Stimulated activated CD4-positive, alpha-beta T cell treated with anti-CD3 and anti-CD28 coated beads, TNF-alpha, amount 100 ng/mL, for 1 hour (primary cell): ENCODE measurements at places on chromosomes 4 and X.

DNA sequence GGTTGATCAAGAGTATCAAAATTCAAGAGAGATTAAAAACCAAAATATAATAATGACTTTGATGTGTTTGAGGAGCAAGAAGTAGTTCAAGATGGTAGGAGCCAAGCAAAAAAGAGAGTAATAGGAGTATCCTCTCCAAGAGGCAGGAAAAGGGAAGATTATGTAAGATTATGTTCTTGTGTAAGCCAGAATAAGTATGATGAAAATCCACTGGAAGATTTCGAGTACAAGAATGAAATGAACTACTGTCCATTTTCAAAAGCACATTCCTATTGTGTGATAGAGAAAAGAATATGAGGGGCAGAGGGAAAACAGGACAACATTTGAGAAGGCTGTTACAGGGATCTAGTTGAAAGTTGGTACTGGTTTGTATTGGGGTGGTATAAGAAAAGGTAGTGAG lies 659.6 kb upstream of the INTU start:
- DNase-seq = no peak

GRCh38 chr4:25991340-25991739 lies 77.3 kb downstream of the SMIM20 start:
- no peak for DNase-seq

GRCh38 chrX:85004255-85004654 lies 578 bp downstream of the APOOL start:
- DNase-seq = no peak

DNA sequence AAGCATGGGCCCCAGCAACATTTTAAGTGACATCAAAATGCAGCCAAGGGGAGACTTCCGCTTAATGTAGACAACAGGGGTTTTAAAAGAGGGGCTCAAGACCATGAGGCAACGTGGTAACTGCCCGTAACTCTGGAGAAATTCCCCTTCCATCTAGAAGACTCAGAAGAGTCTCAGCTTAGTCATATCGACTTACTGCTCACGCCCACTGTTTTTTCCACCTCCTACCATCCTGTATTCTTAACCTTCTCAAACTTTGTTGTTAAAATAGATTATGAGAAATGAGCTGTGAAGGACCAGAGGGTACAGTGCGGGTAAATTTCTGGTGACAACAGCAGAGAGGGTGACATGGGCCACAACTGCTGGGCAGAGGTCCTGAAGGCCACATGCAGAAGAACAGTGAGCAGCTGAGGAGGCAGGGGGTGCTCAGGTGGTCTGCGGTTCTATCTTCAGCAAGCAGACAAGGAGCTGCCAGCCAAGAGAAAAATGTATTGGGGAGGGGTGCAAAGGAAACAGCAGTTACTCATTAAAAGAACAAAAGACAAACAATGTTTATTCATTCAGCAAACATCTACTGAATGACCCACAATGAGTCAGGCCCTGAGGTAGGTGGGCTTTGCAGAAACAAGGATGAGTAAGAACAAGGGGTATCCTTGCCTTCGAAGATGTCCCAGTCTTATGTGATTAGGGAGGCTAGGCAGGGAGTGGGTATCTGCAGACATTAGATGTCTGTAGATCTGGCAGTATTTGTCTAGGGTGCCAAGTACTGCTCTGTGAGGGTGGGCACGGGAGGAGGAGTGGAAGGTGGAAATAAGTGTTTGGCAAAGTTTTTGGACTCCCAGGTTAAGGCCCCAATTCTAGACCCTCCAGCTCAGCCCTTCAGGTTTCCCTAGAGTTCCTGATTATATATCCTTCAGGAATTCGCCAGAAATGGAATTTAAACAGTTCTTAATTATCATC lies 175.3 kb downstream of the TSPAN5 start:
- DNase-seq = no peak

DNA sequence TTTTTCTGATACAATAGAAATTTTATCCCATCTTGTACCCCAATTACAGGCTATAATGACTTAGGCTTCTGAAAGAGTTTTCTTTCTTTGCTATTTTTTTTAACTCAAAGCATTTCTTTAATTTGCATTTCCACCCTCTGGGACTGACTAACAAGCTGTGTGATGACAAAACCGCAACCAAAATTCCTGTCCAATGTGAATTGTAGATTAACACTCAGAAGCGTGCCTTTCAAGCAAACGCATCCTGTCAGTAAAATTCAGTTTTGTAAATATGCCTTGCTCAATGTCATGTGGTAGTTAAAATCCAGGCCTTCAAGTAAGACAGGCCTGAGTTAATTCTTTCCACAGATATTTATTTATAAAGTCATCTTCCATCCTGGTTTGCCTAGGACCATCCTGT lies 50.3 kb downstream of the STK32B start:
- no peak for DNase-seq

DNA sequence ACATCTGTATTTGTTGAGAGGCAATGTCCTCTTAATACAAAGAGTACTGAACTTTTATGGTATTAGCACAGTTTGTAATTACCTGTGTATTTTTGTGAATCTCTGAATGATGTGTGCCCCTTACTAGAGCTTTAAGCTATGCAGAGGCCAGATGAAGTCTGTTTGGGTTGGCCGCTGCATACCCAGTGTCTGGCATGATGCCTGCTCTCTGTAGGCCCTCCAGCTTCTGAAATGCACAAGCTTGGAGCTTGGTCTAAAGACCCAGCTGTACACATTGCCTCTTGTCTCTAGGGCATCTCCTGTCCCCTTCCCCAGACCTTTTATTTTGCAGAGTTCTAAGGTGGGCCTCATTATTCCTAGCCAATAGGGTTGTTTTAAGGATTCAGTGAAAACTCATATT lies 68.6 kb downstream of the CDS1 start:
- no peak for DNase-seq

- DNase-seq = no peak
Observed at GRCh38 chr4:5783486-5783885, 72.5 kb downstream of the EVC start.
